ENCODE measurements at places on chromosomes 3 and 15. TPM values are rescaled to one million over a fixed set of nuclear protein-coding genes. Genes with fewer than 3 reads are reported as not detected.

CCDC50 gene
- 372 TPM for total RNA-seq

PLA2G4D gene
- not detected for total RNA-seq

GOLGA8S gene
- total RNA-seq: not detected

PLEKHO2 gene
- 65.9 TPM for total RNA-seq

TP63 gene
- total RNA-seq: not detected

PPP1R14D gene
- total RNA-seq: not detected

LHFPL4 gene
- not detected for total RNA-seq

METTL6 gene
- total RNA-seq: 28.2 TPM

FSIP1 gene
- total RNA-seq: 0.85 TPM

IRAK2 gene
- total RNA-seq: 55.6 TPM

TAMM41 gene
- total RNA-seq: 7.0 TPM

NPAP1 gene
- total RNA-seq: not detected

MINAR1 gene
- total RNA-seq: 0.51 TPM

SLC6A20 gene
- total RNA-seq: not detected

OR5H6 gene
- total RNA-seq: not detected

NCKIPSD gene
- total RNA-seq: 6.3 TPM

LRRN1 gene
- not detected for total RNA-seq

RPUSD3 gene
- total RNA-seq: 28.9 TPM

GMPS gene
- total RNA-seq: 34.0 TPM

SNURF gene
- 5.0 TPM for total RNA-seq

LRRIQ4 gene
- not detected for total RNA-seq

Data from dermis blood vessel endothelial cell (primary cell).